RPMI7951 (cell line): ENCODE measurements at places on chromosomes 6 and 20. TPM values are rescaled to one million over a fixed set of nuclear protein-coding genes. Genes with fewer than 3 reads are reported as not detected.

DNA sequence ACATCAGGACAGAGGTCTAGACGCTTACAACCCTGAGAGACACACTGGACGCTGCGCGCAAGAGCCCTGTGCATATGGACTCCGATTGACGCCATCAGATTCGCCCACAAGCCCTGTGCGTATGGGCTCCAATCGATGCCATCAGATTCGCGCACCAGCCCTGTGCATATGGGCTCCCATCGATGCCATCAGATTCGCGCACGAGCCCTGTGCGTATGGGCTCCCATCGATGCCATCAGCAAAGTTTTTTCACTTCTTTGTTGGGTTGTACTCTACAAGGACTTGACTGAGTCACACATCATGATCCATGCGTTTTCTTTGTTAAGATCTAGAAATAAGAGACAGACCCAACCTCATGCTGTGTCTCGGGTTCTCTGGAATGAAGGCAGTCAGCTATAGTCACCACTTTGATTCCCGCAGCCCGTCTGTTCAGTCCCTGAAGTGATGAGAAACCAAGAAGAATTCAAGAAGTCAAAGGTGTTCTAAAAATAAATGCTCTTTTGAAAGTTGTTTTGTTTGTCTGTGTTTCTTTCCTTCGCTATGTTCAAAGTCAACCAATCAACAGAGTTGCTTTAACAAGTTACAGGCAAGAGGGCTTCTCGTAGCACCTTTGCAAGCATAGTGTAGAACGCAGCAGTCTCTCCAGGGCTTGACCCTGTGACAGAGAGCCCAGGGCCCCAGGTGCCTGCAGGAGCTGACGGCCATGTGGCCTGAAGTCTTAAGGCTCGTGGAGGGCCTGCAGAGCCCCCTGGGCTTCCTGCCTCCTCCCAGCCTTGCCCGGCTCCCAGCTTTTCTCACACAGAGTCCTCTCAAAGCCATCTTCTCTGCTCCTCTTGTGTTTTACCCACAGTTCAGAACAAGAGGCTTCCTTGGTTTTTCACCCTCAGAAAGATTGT is 7.9 kb downstream of the RPS6KA2 start:
- no peak for DNase-seq

DNA sequence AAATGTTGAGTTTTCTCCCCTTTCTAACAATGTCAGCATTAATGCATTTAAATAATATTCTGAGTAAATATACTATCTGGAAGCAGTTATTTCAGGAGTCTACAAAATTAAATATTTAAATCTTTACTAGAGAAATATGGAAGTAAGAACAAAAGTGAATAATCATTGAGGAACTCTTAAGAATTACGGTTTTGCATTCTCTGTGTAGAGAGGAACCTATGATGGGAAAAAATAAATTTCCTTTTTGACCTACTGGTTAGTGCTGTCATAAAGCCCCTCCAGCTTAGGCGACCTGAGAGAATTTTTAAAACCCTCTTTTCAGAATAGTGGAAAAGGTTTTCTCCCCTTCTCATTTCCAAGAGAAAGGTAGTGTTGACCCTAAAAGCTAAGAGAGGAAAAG is 64.8 kb downstream of the ATXN1 start:
- DNase-seq, result no peak

- DNase-seq, result no peak
These were observed 985.4 kb downstream of the EPHA7 start for GRCh38 chr6:92433911-92434310.

DNA sequence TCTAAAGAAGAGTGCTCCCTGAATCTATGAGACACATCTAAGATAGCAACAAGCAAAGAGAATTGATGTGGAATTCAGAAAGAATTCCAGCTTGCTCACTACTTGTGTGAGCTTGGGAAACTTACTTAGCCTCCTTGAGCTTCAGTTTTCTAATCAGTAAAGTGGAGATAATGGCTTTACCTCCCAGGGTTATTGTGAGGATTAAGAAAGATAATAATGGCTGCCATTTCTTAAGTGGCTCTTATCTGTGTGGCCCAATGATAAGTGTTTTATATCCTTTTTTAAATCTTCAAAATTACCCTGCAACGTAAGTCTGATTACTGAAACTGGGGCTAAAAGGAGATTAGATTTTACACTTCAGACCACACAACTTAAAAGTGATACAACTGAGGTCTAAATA is 418.5 kb downstream of the LMBRD1 start:
- no peak for DNase-seq

The RBPJL gene
- not detected in 2 replicates for total RNA-seq

DNA sequence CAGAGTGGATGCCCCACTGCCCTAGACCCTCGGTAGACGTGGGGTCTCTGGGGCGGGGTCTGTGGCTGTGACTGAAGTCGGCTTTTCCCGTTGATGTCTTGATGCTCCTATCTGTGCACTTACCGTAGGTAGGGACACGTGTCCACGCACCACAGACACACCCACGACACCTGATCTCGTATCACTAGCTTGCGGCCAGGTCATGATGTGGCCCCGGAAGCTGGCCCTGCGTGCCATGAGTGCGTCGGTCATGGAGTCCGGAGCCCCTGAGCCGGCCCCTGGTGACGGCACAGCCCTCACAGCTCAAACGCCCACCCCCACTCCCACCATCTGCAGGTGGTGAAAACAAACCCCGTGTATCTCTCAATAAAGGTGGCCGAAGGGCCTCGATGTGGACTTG is 33.9 kb upstream of the MRGBP start:
- no peak for DNase-seq

- DNase-seq, result no peak
These were observed 6.1 kb upstream of the JARID2 start for GRCh38 chr6:15239616-15240364.
